ENCODE measurements at places on chromosomes 1 and 21.
A peak's percentile ranks its signal among the peaks of the same experiment; 100 is the strongest.

- no peak for DNase-seq
These were observed 389.0 kb upstream of the USP24 start for GRCh38 chr1:55604179-55604578.

- DNase-seq: no peak
These were observed 20.1 kb upstream of the ZP4 start for GRCh38 chr1:237910834-237911233.

DNA sequence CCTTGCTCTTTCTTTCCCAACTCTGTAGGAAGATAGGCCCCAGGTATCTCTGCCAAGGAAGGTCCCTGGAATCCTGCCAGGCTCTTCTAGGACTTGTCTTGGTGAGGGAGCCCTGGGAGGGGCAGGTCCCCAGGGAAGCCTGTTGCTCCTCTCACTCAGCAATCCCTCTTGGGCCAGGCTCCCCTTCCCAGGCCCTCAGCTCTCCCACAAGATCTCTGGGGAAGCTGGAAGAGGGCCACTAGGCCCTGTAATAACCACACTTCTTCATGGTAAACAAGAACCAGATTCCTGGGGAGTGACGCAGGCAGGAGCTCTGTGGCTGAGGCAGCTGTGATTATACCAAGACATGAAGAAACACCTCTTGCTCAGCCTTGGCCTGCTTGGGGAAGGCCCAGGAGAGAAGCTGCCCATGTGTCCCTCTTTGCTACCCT lies 9.9 kb upstream of the MAPKAPK2 start:
- DNase-seq: no peak

GRCh38 chr1:201625851-201626251 lies 86.9 kb downstream of the NAV1 start:
- DNase-seq: no peak

- DNase-seq: no peak
These were observed 107.4 kb downstream of the TBX19 start for GRCh38 chr1:168387781-168388760.

DNA sequence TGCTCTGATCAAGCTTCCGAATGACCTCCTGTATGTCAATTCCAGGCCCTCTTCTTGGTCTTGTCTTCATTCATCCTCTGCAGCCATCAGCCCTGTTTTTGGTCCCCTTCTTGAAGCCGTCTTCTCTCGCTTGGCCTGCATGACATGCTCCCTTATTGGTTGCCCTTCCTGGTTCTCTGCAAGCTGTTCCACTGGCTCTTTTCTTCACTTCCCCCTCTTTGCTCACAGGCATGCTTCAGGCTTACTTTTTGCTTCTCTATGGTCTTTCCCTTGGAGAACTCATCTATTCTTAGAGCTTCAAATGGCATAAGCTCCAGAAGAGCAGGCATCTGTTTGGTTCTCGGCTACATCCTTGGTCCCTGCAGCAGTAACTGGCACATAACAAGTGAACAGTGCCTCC lies 38.8 kb downstream of the PDPN start:
- DNase-seq: no peak

DNA sequence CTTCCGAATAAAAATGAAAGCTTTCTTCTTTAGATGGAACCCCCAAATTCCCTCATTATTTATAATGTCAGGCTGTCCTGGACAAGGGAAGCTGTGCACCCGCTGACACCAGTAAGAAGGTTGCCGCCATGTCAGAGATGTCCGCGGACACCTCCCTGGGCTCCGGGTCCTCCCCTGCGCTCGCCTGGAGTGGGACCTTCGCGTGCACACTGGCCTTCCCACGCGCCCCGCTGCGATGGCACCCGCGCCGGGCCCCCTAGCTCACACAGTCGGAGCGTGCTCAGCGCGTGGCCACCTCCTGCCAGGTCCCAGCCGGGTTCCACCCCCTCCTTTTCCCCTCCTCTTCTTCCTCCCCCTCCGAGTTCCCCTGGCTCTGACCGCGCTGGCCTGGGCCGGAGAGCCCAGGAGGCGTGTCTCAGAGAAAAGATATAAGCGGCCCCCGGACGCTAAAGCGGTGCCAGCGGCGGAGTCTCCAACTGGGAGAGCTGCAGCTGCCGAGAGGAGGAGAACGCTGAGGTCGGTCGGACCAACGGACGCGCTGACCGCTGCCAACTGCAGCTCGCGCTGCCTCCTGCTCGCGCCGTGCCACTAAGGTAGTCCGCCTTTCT lies at the start of gene G0S2:
Gene G0S2, plus strand, starts transcription at position 456 of the 608 bp plus-strand sequence. CDS start 273 bp downstream, outside the sequence.
- peak; percentile 37 for DNase-seq

GRCh38 chr1:83515578-83516154 lies 483.3 kb downstream of the TTLL7 start:
- DNase-seq: no peak

- DNase-seq: no peak
These were observed 22.5 kb downstream of the NTMT2 start for GRCh38 chr1:170168265-170168664.

DNA sequence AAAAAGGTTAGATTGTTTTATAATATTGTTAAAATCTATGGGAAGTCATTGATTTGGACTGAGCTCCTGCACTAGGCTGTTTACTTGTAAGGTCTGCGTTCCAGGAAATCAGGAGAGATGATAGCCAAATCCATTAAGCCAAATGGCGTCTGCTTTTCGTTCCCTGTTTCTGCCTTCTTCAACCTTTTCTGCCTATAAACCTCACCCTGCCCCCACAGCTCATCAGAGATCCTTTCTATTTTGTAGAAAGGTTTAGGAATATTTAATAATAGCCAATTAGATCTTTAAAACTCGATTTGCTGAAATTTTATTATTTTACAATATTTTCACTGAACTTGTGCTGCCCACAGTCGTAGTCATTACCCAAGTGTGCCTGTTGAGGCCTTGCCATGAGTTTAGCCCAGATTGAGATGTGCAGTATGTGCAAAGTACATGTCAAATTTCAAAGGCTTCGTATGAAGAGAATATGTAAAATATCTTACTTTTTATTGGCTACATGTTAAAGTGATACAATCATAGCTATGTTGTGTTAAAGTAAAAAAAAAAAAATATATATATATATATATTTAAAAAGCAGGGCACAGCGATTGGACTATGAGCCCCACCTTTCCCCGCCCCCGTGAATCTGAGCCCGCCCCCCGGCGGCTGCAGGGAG lies 444 bp upstream of the IARS2 start:
- DNase-seq: no peak

DNA sequence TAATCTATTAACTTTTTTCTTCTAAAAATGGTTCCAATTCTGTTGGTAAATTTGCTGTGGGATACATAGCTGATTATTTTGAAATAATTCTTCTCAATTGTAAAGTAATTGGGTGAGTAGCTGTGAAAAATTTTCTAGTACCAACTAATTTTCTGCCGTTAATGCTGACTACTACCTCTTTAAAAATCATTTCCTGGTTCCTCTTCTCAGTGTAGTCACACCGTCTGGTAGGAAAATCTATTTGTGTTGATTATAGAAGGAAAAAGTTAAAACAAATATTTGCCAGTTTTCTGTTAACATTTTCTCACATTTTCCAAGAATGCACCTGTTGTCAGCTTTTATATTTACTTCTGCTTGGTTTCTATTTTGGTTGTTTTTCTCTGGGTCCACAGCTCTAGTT lies 82.0 kb downstream of the MAP3K21 start:
- DNase-seq: no peak

- DNase-seq: no peak
These were observed 15.4 kb downstream of the COL18A1 start for GRCh38 chr21:45420061-45421041.

DNA sequence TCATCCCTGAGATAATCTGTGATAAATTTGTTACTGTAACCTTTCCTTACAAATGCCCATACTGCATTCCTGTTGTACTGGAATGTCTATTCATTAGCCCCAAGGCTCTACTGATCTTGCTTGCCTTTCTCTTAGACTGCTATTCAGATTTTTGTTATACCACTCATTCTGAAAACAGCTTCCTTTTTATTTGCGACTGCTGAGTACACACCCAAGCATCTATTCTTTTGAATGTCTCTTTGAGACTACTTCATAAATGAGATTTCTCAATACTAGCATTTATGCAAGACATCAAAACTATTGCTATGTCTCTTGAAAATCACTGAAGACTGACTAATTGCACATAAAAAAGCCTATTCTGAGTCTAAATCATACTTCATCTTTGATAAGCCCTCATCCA lies 38.6 kb downstream of the DENND1B start:
- no peak for DNase-seq

GRCh38 chr1:54940042-54940441 lies 40.4 kb upstream of the TMEM61 start:
- DNase-seq: no peak

- DNase-seq: no peak
These were observed 730 bp downstream of the CDC42SE1 start for GRCh38 chr1:151058692-151059091.

DNA sequence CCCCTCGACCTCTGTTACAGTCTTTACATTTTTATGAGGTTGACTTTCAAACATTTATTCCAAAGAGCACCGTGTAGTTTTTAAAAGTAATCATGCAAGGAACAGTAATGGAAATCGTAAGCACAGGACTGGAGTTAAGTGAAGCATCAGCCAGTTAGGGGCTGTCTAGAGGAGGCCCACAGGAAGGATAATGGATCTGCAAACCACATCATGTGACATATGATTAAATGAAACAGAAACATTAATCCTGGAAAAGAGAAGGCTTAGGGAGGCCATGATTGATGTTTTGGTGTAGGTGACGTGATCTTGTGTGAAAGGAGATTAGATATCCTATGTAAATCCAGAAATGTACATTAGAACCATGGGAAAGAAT lies 25.0 kb downstream of the RGS7 start:
- no peak for DNase-seq

- DNase-seq: peak; percentile 36
These were observed 11.0 kb downstream of the BRINP2 start for GRCh38 chr1:177181631-177182291.

DNA sequence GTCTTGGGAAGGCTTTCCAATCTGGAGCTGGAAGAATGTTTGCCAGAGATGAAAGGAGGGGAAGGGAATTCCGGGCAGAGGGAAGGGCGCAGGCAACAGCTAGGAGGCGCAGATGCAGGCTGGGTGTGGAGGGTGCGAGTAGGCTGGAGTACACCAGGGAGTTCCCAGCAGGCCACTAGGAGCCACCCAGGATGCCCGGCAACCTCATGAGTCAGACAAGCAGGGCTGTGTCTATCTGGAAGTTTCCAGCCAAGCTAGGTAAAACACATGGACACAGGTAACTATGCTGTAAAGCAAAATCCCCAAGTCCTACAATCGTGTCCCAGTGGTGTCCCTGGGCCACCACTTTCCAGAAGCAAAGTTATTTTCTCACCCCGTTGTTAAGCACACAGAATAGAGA lies 990 bp upstream of the NBL1 start:
- no peak for DNase-seq

DNA sequence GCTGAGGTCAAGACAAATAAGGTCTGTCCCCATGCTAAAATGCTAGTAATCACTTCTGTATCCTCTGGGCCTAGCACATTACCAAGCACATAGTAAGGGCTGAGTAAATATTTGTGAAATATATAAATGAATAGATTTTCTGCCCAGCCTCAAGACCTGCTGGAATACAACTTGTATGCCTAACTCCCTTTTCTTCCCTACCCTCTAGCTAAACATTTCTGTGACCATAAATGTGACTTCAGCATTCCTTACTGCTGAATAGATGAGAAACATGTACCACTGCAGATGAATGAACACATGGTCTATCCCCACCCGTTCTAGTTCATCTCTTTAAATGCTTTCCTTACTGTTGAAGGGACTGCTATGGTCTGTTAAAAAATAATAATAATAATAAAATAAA lies 209.0 kb upstream of the HOOK1 start:
- DNase-seq: no peak

DNA sequence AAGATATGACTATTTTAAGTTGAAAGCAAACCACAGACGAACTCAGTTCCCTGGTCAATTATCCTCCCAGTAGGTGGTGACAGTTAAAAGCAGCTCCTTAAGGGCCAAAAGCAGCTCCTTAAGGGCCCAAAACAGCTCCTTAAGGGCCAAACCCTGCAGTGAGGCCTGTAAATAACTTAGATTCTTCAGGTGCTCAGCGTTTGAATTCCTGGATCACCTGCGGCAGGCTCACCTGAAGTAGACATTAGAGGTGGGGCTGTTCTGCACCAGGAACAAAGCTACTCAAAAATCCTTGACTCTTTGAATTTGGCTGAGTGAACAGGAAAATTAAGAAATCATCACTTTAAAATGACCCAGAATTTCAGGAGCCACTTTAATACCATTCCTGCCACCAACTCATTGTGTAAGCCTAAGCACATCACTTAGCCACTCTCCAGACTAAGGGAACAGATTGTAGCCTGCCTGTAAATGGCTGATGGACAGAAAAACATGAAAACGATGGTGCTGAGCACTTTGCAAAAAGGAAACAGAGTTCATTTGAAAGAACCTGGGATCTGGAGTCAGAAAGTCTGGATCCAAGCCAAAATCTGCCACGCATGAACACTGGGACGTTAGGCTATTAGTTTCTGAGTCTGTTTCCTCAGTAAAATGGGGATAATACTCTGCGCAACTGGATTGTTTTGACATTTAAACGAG lies 126.9 kb downstream of the LRIG2 start:
- no peak for DNase-seq

GRCh38 chr1:213641312-213641711 lies 346.5 kb upstream of the PROX1 start:
- DNase-seq: no peak

DNA sequence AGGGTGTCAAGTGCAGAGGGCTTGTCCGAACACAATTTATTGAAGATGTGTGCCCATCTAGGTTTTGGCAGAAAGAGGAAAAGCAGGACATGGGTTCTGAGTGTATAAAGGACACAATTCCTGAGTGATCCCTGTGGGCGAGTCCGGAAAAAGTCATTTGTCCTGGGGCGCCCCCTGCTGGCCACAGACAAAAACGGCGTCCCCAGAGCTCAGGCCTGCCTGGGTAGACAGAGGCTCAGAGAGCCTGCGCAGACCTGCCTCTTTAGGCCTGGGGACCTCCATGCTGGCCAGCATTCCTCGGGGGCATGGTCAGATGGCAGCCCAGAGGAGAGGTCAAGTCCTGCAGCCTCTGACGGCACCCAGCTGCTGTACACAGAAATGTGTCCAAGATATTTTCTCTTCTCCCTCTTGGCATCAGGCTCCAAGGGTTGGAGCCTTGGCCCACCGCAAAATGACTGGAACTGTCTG lies 65.5 kb upstream of the LRP8 start:
- DNase-seq: peak; percentile 55

DNA sequence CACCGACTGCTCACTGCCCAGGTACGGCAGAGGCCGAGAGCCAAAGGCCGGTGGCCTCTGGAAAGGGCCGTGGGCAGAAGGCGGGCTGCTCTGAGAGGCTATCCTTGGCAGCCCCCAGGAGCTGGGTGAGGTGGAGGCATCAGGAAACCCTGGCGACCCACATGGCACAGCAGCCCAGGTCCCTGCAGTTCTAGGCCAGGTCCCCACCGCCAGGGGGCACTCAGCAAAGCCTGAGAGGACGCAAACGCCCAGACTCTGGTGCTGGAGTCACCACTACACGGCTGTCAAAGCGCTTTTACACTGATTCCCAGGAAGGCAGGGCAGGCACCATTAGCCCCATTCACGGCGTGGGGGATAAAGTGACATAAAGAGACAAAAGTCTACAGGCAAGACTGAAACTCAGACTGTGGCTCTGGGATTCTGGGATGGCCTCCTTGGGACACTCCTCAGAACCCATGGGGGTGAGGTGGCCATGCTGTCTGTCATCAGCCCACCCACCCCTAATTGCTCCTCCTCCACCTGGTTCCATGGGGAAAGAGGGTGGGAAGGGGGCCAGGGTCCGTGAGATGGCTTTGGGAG lies 4.9 kb downstream of the PLEKHG5 start:
- DNase-seq: peak; percentile 82

All from stimulated activated CD8-positive, alpha-beta memory T cell treated with anti-CD3 and anti-CD28 coated beads, Interleukin-2, amount 100 ng/mL, for 48 hours (primary cell).